T-helper 9 cell (primary cell): ENCODE measurements at places on chromosomes 16 and 17.
A peak's percentile ranks its signal among the peaks of the same experiment; 100 is the strongest.

DNA sequence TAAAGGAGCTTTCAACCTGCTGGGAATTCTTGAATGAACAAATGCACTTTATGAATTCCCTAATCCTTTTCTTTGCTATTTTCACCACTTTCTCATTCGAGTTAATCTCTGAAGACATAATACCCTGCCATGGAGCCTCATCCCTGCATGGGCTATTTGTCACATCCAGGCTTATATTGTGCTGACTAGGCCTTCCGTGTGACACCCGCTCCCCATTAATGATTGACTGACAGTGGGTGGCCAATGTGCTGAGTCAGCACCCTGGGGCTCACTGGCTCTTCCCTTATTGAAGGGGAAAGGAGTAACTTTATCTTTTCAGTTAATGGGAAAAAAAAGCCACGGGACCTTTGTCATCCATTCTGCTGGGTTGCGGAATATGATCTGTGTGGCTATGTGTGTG, 1024.8 kb upstream of the EEF2KMT start:
- DNase-seq: no peak

DNA sequence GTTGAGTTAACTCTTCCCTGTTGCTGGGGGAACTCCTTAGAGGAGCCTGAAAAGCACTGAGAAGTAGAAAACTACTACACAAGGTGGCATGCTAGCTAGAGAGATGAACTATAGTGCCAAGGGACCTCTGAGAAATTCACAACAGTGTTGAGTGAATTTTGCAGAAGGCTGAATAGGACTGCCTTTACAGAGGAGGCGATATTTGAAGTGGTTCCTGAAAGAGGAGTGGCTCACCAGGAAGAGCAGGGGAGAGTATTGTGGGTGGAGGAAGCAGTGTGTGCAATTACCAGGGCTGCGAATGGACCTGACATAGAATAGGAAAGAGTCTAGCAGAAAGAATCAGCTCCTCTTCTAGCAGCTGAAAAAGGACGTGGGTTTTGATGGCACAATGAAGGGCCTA, 66.4 kb downstream of the CDK5R1 start:
- no peak for DNase-seq

- no peak for DNase-seq
These were observed 1.6 kb upstream of the DOC2B start for GRCh38 chr17:183021-183420.

- DNase-seq: no peak
These were observed 24.8 kb upstream of the SLC38A7 start for GRCh38 chr16:58709333-58709732.

DNA sequence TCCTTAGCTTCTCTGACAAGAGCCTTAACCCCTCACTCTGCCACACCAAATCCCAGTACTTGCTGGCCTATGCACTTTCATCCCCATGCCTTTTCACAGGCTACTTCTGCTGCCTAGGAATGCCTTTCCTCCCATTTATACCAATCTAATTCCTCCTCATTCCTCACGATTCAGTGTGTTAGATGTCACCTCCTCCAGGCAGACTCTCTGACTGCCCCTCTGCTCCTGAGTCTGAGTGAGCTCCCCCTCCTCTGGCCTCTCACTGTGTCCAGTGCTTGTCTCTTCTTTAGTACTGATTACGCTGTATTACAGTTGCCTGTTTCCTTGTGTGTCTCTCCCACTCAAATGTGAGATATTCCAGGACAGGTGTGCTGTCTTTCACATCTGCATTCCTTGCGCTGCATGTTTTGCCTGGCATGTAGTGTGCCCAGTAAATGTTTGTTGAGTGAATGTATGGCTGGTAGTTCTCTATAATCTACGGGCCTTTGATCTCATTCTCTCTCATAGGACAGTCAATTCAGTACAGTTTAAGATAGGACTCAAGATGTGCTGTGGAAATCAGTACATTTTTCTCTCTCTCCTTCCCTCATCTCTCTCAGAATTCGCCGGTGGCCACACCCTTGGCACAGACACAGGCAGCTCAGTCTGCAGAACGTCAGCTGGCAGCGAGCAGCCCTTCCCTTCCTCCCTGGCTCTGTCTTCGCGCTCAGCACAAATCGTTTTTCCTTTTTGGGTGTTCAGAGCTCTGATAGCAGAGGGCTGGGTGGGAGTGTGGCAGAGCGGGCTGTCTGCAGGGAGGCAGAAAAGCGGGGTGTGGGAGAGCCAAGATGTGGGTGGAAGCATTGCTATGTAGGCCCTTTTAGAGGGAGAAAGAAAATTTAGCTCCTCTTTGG, 18.5 kb downstream of the ARL4D start:
- no peak for DNase-seq

- no peak for DNase-seq
These were observed 39.3 kb downstream of the SMPD3 start for GRCh38 chr16:68408967-68409366.

DNA sequence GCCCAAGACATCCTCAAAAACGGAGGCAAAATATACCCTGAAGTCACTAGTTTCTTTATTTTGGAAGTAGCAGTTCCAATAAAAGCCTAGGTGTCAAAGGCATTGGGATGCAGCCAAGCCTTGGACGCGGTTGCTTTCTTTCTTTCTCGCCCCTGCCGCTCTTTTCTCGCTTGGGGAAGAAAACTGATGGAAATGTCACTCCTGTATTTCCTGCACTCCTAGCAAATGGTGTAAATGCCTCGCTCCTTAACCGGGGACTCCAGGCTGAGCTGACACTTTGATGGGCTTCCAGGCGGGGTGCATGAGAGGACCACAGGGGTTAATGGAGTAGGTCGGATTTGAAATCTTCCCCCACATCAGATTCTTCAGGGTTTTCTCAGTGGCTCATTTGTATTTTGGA, 114.1 kb downstream of the FOXL1 start:
- no peak for DNase-seq

GRCh38 chr17:81984773-81985410, 7.5 kb downstream of the ASPSCR1 start:
- DNase-seq: no peak

DNA sequence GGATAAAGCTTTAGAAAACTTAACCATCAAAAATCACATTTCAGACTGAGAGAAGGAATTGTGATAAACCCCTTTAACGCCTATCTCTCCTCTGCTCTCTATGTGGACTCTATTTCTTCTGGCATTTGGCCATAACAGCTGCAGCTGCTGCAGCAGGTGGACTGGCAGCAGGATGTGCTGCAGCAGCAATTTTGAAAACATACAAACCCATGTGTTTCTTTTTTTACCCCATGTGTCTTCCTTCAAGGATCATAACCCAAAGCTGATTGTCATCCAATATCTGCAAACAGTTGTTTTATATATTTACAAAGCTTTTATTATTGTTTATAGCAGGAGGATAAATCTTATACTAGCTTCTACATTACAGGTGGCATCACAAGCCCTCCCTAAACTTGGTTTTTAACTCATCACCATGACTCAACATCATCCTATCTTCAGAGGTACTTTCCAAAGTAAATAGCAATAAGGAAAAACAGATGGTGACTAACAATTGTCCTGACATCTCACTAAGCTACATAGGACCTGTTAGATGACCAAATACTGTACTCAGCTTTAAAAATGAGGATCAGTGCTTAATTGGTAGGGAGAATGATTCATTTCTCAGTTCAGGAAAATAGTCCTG, 14.5 kb upstream of the KRTAP9-2 start:
- DNase-seq: no peak

- DNase-seq: no peak
These were observed 209.7 kb downstream of the CCDC182 start for GRCh38 chr17:57535249-57535966.

GRCh38 chr16:70766176-70766575, 34.8 kb downstream of the VAC14 start:
- no peak for DNase-seq

- DNase-seq: no peak
These were observed 97.6 kb upstream of the DNAH17 start for GRCh38 chr17:78674595-78675315.

DNA sequence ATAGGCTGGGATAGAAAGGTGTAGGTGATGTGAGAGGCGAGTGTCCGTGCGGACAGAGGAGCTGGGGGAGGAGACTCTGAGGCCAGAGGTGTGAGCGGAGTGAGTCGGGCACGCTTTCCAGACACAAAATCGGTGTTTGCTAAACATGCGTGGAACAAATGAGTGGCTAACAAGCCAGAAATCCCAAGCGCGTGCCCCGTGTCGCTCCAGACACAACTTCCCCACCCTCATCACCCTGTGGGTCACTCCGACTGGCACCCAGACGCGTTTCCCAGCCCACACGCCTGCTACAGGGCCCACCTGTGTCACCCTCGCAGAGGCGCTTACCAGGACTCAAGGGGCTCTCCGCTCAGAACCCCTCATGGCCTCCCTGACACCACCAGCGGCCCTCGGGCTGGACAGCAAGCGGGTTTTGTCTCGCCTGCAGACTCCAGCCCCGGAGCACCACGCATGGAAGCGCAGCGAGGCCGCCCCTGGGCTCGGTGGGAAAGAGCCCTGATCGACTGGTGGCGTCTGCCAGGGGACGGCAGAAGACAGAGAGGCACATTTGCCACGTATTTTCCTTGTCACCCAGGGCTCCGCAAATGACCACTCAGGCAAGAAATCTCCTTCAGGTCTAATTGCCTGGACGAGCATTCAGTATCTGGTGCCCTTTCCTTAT, 6.0 kb upstream of the RPH3AL start:
- DNase-seq: no peak

- no peak for DNase-seq
These were observed 1.6 kb upstream of the IL32 start for GRCh38 chr16:3063625-3064386.

GRCh38 chr16:78996790-78997189, 603.7 kb downstream of the MAF start:
- DNase-seq: no peak

DNA sequence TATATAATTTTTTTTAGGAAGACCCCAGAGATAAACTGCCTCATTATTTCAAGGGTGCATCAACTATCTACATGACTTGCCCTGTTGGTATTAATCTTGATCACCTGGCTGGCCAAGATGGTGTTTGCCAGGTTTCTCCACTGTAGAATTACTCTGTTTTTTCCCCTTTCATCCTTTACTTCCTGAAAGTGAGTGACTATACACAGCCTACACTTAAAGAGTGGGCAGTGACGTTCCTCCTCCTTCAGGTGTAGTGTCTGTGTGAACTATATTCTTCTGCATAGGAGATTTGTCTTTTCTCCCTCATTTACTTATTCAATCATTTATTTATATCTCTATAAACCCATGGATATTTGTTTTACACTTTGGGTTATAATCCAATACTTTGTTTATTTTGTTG, 246.7 kb downstream of the IRF8 start:
- no peak for DNase-seq

DNA sequence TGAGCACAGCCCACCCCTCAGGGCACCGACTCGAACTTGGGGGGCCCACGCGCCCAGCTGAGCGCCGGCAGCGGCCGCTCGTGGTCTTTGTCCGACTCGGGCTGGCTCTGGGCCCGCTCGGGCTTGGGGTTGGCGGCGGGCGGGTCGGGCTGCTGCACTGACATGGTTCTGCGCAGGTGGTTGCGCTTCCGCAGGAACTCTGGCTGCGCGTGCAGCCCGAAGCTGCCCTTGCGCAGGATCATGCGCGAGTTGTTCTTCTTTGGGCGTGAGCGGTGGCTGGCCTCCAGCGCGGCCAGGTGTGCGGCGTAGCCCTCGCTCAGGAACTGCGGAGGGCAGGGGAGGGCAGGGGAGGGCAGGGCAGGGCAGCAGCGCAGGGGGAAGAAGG, 11.1 kb downstream of the PIMREG start:
- DNase-seq: no peak

- DNase-seq: no peak
These were observed 724.8 kb downstream of the CDH11 start for GRCh38 chr16:64397042-64397441.

DNA sequence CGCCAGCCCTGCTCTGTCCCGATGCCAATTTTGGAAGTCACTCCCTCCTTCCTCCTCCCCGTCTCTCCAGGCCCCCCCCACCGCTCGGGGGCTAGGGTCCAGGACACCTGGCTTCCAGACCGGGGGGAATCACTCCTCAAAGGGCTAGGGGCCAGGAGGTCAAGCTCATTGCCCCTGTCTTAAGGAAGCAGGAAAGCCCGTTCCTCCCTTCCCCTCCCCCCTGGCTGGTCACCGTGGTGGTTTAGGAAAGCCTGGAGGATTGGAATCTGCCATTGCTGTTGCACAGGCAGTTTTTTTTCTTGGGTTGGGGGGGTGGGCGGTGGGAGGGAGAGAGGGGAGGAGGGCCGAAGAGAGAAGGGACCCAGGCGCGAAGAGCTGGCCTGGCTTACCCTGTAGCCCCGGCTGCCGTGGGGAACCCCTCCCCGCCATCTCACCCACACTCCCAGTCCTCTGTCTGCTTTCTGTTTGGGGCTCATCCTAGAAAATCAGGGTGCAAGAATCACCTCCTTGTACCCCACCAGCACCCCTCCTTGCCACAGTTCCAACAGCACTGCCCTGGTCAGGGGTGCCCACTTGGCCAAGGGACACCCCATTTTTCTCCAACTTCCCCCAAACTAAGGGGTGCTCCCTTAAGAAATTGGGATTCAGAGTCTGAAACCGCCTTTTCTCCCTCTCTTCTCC, 2.9 kb upstream of the BCL6B start:
- no peak for DNase-seq

GRCh38 chr17:50058296-50058953, 2.5 kb downstream of the ITGA3 start:
- no peak for DNase-seq

DNA sequence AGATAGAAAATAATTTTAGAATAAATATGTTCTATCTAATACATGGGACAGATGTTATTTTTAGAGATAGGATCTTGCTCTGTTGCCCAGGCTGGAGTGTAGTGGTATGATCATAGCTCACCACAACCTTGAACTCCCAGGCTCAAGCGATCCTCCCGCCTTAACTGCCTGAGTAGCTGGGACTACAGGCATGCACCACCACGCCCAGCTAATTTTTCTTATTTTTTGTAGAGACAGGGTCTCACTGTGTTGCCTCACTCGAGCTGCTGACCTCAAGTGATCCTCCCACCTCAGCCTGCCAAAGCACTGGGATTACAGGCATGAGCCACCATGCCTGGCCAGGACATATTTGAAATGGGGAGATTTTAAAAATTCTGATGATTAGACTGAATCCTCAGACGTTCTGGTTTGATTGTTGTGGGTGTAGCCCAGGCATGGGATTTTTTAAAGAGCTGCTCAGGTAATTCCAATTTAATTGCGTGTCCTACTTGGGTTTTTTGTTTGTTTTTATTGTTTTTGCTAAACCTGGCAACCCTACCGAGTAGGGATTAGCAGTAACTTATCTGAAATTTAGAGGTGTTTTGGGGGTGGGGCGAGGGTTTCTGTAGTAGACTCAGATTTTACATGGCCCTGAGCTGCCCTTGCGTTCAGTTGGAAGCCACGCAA, 142.9 kb downstream of the RAB11FIP4 start:
- no peak for DNase-seq

DNA sequence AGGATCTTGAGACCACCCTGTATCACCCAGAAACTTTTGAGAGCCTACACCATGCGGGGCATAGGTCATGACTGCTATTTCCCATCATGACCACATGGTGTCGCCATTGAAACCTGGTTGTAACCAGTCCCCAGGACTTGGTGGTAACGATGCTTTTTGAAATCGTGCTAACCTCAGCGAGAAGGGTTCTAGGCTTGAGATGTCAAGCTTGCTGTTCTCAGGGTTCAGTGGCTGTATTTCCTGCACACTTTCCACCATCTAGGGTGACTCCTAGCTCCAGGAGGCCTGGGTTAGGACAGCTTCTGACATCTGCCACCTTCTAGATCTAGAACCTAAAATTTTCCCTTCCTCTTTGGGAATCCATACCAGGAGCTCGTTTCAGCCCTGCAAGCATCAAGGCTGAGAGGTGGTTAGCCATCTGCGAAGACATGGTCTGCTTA, 13.0 kb upstream of the SPNS3 start:
- peak; percentile 19 for DNase-seq
